ENCODE measurements at places on chromosomes 13 and 19.

GRCh38 chr19:10896851-10897526 is 25.6 kb downstream of the CARM1 start:
- no peak for DNase-seq

GRCh38 chr13:79407349-79407979 is 1.4 kb upstream of the RBM26 start:
- DNase-seq: no peak

GRCh38 chr13:110478405-110479214 is 82.9 kb downstream of the RAB20 start:
- DNase-seq: no peak

DNA sequence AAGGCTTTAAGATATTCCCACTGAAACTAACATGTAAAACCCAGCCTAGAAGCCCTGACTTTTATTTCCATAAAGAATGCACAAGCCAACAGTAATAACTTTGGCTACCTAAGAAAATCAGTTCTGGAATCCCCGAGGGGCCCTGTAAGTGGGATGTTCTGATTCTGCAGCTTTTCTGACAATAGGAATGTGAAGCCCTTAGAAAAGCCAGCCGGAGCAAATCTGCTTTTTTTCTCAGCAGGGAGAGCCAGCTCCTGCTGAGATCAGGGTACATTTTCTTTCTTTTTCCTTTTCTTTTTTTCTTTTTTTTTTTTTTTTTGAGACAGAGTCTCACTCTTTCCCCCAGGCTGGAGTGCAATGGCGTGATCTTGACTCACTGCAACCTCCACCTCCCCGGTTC is 8.0 kb upstream of the GARRE1 start:
- DNase-seq: no peak

DNA sequence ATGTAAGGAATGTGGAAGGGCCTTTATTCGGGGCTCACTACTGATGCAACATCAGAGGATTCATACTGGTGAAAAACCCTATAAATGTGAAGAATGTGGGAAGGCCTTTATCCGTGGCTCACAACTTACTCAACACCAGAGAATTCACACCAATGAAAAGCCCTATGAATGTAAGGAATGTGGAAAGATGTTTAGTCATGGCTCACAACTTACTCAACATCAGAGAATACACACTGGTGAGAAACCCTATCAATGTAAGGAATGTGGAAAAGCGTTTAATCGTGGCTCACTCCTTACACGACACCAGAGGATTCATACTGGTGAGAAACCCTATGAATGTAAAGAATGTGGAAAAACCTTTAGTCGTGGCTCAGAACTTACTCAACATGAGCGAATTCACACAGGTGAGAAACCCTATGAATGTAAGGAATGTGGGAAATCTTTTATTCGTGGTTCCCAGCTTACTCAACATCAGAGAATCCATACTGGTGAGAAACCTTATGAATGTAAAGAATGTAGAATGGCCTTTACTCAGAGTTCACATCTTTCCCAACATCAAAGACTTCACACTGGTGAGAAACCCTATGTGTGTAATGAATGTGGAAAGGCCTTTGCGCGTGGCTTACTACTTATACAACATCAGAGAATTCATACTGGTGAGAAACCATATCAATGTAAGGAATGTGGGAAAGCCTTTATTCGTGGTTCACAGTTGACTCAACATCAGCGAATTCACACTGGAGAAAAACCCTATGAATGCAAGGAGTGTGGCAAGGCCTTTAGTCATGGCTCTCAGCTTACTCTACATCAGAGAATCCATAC is 44.3 kb downstream of the ZNF585A start:
- no peak for DNase-seq

GRCh38 chr13:29800687-29801086 is 49.7 kb downstream of the UBL3 start:
- peak; percentile 76 for DNase-seq

DNA sequence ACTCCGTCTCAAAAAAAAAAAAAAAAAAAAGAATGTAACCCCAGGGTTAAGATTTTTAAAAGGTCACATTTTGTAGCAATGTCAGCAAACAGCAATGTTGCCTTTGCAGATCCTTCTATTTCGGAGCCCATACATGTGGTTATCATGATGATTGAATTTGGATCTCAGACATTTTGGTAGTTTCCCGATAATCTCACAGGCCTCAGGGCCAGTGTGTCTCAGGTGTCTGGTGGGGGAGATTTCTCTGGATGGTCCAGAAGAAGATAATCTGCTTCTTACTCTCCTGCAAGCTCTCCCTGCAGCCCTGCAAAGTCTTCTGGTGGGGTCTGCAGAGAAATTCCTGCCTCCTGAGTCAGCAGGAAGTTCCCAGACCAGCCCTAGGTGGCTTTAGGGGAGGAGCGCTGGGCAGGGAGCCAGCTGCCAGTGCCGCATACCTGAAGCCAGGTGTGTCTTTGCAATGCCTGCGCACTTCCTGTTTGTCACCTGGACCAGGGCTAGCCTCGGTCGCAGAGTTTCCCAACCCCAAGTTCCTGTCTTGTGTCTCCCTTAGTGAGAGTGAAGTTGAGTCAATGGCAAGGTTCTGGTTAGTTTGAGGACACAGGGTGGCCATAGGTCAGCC is 1.4 kb downstream of the SH2D3A start:
- peak; percentile 94 for DNase-seq

All from ELF-1 (cell line).